ENCODE measurements at places on chromosomes 3 and 15.

DNA sequence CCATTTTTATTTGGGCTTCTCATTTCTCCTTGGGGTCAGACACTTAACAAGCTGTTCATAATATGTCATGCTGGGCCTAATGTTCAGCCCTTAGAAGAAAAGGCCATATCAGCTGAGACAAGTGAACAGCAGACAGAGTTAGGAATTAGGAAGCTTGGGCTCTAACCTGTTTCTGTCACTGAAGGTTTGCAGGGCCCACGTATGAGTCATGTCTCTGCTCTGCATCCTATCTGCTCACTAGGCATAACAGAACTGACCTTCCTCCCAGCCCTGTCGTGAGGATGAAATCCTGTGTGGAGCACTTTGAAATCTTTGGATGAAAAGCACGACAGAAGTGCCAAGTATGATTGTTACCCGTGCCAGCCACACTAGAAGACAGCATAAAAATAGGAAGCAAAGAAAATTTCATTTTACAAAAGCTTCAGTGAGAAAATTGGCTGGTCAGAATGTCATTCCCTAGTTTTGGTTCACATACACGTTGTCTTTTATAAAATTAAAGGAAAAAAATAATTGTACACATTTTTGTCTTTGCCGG lies 26.5 kb upstream of the CD47 start:
- no peak for DNase-seq

DNA sequence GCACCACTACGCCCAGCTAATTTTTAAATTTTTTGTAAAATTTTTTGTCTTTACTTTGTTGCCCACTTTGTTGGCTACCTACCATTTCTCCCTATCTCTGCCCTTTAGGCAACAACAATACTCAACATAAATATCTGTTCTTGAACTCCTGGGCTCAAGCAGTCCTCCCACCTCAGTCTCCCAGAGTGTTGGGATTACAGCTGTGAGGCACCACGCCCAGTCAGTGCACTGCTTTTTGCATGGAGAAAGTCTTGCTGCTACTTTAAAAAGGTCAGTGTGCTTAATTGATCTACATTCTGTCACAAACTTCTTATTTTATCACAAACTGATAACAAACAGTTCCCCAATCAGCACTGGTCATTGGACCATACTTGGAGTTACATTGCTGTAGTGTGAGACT lies 8.0 kb downstream of the USP8 start:
- no peak for DNase-seq

- no peak for DNase-seq
These were observed 8.7 kb upstream of the GP9 start for GRCh38 chr3:129051871-129052340.

DNA sequence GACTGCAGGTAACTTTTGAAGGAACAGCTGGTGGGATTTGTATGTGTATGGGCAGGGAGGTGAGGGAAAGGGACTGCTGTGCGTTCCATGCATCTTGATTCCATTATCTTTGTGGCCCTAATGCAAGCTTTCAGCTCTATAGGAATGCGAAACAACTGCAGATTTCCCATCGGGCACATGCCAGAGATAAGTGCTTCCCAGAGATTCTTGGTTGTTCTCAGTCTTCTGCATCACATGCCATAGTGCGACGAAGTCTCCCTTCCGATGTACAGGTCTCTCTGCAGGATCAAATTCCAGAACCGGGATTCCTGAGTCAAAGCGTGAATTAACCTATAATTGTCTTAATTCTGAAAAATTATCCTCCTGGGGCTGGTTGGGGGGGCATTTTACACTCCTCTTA lies 72.6 kb upstream of the NSMCE3 start:
- DNase-seq = no peak

GRCh38 chr3:70742081-70742480 lies 429.6 kb upstream of the MDFIC2 start:
- DNase-seq = no peak

- DNase-seq = no peak
These were observed 189.0 kb downstream of the ZNF621 start for GRCh38 chr3:40713795-40714194.

- DNase-seq = no peak
These were observed 177.9 kb upstream of the DPH6 start for GRCh38 chr15:35723852-35724251.

DNA sequence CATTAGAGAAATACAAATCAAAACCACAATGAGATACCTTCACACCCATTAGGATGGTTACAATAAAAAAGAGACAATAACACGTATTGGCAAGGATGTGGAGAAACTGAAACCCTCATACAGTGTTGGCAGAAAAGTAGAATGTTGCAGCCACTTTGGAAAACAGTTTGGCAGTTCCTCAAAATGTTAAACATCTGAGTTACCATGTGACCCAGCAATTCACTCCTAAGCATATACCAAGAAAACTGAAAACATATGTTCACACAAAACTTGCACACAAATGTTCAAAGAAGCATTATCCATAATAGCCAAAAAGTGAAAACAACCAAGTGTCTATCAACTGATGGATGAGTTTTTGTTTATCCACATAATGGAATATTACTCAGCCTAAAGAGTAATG lies 166.9 kb upstream of the FAM3D start:
- DNase-seq = no peak

DNA sequence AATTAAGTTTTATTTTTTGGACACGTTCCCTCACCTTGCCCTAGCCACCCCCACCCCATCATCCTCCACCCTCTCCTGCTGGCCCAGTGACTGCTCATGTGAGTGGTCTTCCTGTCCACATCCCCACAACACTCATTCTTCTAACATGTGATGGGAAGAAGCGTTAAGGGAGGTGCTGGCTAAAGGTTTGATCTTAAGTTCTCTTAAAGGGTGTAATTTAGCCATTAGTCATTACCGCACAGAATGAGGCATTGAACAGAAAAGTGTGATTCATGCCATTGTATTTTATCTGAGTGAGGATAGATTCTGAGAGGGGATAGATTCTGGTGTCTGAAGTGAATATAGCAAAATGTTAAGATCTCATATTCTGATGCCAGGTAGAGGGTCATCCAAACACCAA lies 272.9 kb upstream of the TPM1 start:
- DNase-seq = no peak

GRCh38 chr3:194588741-194589140 lies 44.5 kb downstream of the TMEM44 start:
- no peak for DNase-seq

GRCh38 chr3:139934613-139935015 lies 371 bp upstream of the CLSTN2 start:
- peak; percentile 70 for DNase-seq

- no peak for DNase-seq
These were observed 26.0 kb downstream of the CPNE4 start for GRCh38 chr3:132008837-132009236.

DNA sequence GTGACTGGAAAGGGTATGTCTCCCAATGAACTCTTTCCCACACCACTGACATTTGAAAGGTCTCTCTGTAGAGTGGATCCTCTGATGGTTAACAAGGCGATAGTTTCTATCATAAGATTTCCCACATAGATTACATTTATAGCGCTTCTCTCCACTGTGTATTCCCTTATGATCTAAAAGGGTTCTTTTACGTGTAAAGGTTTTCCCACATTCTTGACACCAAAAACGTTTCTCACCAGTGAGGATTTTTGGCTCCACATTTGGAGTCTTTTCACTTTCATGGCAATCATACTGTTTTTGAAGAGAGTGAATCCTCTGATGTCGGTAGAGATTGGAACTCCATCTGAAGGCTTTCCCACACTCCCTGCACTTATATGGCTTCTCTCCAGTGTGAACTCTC lies 30.5 kb downstream of the ZNF445 start:
- no peak for DNase-seq

DNA sequence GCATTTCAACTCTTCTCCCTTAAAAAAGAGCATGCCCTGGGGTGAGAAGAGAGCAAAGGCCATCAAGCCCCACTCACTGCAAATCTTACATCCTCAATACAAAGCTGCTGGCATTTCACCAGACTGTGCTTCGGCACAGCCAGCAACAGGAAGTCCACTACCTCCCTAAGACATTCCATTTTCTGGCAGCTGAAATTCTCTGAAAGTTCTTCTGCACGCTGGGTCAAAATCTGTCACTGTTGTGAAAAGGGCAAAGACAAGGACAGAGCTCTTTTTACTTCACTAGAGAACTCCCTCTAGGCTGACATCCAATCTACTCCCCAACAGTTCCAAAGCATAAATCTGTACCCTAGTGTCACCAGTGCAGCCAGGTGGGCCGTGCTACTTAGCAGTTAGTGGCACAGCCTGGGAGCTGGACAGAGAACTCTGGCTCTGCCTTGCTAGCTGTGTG lies 6.3 kb downstream of the MTMR10 start:
- no peak for DNase-seq

GRCh38 chr3:153704115-153704514 lies 417.1 kb upstream of the ARHGEF26 start:
- no peak for DNase-seq

- no peak for DNase-seq
These were observed 34.9 kb upstream of the ATP13A3 start for GRCh38 chr3:194521510-194522260.

DNA sequence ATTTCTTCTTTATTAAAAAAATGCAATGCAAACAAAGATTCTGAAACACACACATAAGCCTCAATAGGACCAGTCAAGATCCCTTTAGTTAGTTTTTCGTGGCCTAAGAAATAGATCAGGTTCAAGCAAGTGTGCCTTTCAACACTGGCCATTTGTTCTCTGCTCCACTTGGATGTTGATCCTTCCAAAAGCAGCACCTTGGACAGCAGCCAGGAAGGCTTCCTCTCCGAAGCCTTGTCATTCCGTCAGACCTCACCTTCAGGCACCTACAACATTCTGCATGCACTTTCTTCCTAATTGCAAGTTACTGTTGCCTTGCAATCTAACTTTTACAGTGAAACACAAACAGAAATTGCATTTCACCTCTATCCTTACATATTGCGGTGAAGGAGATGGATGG lies 155.9 kb upstream of the FEZF2 start:
- no peak for DNase-seq

GRCh38 chr3:69855436-69856162 lies 116.3 kb downstream of the MITF start:
- DNase-seq = no peak

DNA sequence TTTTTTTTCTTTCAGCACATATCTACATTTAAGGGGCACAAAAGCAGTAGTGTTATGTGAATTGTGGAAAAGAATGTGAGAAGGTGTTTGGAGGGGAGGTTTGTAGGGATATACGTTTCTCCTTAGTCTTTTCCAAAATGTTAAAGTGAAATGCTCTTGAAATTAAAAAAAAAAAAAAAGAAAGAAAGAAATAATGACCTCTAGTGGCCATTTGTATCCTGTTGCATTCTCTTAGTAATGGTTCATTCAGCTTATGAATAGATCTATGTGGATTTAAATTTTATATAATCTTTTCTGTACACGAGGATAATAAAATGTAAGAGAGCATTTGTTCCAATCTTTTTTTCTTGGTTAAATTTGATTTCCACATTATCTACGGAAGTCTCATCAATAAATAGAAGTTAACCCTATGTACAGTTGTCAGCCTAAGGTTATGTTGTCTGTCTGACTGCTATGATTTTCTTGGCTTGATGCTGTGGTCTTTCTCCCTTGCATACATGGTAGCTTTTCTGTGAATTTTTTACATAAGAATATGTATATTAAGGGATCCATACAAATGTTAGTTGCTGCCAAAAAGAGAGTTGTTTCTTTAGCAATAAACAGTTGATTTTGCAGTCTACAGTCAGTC lies 1.7 kb downstream of the P2RY13 start:
- DNase-seq = no peak

DNA sequence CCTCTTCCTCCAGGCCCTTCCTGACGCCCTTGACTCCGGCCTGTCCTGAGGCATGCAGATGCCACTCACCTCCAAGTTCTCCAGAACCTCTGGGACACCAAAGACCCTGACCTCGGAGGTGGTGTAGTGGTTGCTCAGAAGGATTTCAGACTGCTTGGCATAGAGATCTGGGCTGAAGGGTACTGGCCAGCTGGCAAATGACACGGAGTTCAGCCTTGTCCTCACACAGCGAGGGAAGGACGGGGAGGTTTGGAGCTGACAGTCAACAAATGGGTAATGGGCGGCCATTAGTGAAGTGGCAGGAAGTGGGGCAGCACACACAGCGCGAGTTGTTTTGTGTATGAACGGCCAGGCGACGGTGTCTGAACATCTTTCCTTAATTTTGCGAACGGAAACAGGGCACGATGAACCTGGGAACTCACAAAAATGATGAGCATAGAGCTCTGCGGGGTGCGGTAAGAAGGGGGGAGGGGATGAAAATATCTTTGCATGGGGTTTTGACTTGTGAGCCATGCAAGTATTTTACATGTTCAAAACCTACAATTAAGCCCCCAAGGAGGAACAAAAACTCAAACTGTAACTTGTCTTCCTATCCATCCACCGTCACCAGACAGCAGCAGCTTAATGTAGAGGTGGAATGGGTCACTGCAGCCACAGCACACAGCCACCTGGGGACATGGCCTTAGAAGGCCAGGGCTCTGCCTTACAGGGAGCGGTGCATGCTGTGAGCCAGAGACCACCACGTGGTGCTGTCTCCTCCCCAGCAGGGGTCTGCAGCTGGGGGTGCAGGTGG lies 43.6 kb upstream of the RPL32 start:
- no peak for DNase-seq

DNA sequence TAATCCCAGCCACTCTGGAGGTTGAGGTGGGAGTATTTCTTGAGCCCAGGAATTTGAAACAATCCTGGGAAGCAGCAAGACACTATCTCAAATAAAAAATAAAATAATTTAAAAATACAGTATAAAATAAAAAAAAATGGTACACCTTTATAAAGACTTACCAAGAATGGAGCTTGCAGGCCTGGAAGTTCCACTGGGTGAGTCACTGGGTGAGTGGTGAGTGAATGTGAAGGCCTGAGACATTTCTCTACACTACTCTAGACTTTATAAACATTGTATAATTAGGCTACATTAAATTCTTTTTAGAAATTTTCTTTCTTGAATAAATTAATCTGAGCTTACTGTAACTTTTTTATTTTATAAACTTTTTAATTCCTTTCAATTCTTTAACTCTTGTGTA lies 609.1 kb upstream of the BCHE start:
- no peak for DNase-seq

DNA sequence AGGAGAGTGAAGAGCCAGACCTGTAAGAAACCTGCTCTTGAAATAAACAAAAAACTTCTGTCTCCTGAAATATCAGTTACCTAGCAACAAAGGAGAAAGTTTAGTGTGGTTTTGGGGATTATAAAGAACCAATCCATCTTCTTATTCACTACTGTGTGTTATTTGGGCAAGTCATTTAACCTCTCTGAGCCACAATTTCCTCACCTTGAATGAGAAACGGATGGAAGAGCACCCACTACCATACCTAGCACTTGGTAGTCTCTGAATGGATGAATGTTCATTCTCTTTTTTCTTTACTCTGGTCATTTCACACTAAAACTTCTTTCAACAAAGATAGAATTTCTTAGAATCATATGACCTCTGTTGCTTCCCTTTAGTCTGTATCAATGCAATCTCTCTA lies 45.2 kb downstream of the PTPN9 start:
- DNase-seq = no peak

GRCh38 chr3:184129012-184129411 lies 6.1 kb upstream of the EIF2B5 start:
- no peak for DNase-seq

- DNase-seq = no peak
These were observed 78.7 kb downstream of the WWTR1 start for GRCh38 chr3:149579161-149579560.

GRCh38 chr3:128466840-128467541 lies at the start of gene DNAJB8:
Gene DNAJB8 (minus strand): TSS chr3:128466890. CDS start chr3:128463245, 3,645 bp downstream.
- no peak for DNase-seq
